GM13976 (cell line): ENCODE measurements at places on chromosomes 2 and 18.

GRCh38 chr18:9506046-9506792 is 30.9 kb downstream of the RALBP1 start:
- DNase-seq: no peak

DNA sequence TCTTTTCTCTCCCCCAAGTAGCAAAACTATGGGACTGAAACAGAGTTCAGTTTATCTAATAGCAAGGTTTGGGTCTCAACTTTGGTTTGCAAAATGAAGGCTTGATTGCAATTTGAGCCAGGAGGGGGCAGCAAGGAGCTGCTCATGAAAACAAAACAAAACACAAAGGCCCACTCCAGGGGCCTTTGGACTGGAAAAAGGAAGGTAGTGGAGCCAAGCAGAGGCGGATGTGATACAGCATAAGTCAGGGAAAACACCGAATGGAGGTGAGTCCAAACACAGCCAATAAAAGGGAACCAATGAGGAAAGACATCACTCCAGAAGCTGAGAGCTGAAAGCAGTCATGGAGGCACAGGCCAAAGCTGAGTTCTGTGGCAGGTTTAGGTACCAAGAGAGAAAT is 799.7 kb upstream of the ACVR2A start:
- peak; percentile 27 for DNase-seq

GRCh38 chr18:79069717-79070151 is 540 bp downstream of the ATP9B start:
- DNase-seq: no peak

DNA sequence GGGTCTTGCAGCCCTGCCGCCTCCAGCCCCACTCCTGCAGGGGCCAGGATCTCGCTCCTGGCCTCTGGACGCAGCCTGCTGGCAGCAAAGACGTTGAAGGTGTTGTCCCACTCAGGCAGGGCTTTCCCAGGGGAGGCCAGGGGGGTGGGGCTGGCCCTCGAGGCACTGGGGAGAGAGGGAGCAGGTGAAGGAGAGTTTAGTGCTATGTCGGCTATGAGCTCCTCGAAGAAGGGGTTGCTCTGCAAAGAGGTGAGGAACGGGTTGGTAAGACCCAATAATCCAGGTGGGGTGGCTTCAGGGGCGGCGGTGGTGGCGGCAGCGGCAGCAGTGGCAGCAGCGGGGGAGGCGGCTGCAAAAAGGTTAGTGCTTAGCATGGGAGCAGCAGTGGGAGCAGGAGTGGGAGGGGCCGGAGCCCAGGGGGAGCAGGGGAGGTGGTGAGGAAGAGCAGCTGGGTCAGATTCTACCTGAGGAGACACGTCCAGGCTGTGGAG is 9.7 kb upstream of the SFXN5 start:
- DNase-seq: no peak

GRCh38 chr18:50398947-50399346 is 24.1 kb downstream of the SKA1 start:
- DNase-seq: no peak

GRCh38 chr2:121196132-121196848 is 88.7 kb downstream of the TFCP2L1 start:
- DNase-seq: no peak
